ENCODE measurements at places on chromosomes 5 and 9.

GRCh38 chr5:14436801-14437542 lies 144.6 kb upstream of the OTULINL start:
- DNase-seq, result no peak

- no peak for DNase-seq
These were observed 172.1 kb downstream of the GADD45G start for GRCh38 chr9:89776795-89777525.

GRCh38 chr9:28888806-28889205 lies 1315.5 kb upstream of the C9orf72 start:
- no peak for DNase-seq

GRCh38 chr9:14530841-14531240 lies 162.4 kb downstream of the ZDHHC21 start:
- DNase-seq, result no peak

Data from activated CD8-positive, alpha-beta memory T cell treated with anti-CD3 and anti-CD28 coated beads for 1 hour (primary cell).